Liver (tissue), 10 donors: ENCODE measurements at places on chromosomes 1 and 21. TPM values are rescaled to one million over a fixed set of nuclear protein-coding genes. Genes with fewer than 3 reads are reported as not detected.

KPRP gene
- not detected for total RNA-seq

ESRRG gene
- total RNA-seq = 0.17 TPM

PMVK gene
- 9.7 TPM for total RNA-seq

CD48 gene
- 7.0 TPM for total RNA-seq

PYHIN1 gene
- 1.3 TPM for total RNA-seq

SLC44A3 gene
- 2.6 TPM for total RNA-seq

MFAP2 gene
- 0.25 TPM for total RNA-seq

SFN gene
- total RNA-seq = not detected

DIO1 gene
- 36.5 TPM for total RNA-seq

MMP23B gene
- 1.6 TPM for total RNA-seq

LCE1D gene
- total RNA-seq = not detected
